T-helper 9 cell (primary cell): ENCODE measurements at places on chromosomes 7 and 10.
A peak's percentile ranks its signal among the peaks of the same experiment; 100 is the strongest.

- DNase-seq = no peak
Observed at GRCh38 chr10:94757916-94758315, 4.6 kb upstream of the CYP2C19 start.

- no peak for DNase-seq
Observed at GRCh38 chr7:73952266-73952665, 75.7 kb upstream of the ELN start.

- no peak for DNase-seq
Observed at GRCh38 chr7:121113288-121113687, 124.8 kb downstream of the CPED1 start.

DNA sequence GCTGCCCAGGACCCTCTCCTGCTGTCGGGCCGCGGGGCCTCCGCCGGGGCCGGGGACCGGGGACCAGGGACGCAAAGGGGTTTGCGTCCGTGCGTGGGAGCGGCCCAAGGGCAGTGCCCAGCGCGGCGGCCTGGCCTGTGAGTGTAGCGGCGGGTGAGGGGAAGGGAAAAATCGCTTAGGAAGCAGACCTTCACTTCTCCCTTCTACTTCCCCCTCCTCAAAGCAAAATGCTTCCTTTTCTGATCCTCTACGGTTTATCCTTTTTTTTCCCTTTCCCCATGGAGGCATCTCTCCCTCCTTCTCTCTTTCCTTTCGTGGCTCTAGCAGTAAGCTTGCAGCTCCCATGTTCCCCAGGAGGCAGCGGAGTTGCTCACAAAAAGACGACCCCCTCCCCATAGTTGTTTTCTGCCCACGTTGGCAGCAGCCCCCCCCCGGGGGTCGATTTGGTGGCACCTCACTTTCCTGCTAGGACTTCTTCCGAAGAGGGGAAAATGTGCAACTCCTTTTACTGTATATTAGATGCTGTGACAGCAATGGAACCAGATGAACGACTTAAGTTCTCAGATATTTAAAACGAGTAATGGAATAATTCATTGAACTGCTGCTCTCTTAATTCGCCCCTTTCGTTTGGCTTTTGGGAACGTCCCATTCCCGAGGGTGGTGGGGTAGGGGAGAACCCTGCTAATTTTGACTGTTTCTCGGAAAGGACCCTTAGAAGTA is 724 bp downstream of the CAPZA2 start:
- no peak for DNase-seq

DNA sequence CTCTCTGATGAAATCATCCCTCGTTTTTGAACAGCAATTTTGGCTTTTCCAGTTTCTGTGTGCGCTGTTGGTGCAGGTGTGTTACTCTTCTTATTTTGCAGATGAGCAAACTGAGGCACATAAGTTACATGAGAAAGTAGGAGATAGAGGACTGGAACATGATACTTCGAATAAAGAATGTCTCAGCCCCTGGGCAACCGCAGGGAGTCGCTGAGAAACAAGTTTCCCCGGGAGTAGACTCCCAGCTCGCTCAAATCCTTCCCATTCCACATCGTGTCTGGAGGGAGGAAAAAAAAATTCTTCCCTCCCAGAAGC is 18.0 kb downstream of the MXI1 start:
- no peak for DNase-seq

GRCh38 chr10:58755340-58755610 is 242.6 kb downstream of the BICC1 start:
- no peak for DNase-seq

DNA sequence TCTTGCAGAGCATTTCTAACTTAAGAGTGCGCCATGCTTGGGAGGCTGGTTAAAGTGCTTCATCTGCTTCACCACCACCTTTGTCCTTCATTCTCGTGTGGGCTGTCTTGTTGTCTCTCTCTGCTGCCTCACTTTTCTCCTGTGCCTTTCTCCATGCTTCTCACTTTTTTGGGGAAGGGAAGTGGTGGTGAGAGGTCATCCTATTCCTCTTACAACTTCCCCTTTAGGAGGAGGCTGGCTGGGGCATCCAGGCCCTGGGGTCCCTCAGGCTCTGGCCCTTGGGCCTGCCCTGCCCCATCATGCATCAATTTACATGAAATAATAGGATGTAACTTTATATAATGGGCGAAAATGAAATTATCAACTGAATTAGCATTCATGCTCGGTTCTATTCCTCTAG is 39.9 kb upstream of the PIP4K2A start:
- DNase-seq = no peak

GRCh38 chr7:95686109-95686508 is 86.2 kb upstream of the DYNC1I1 start:
- no peak for DNase-seq

GRCh38 chr10:33134011-33134751 is 176.2 kb upstream of the ITGB1 start:
- DNase-seq = peak; percentile 57

GRCh38 chr7:80521809-80522208 is 9.9 kb upstream of the GNAT3 start:
- DNase-seq = no peak

DNA sequence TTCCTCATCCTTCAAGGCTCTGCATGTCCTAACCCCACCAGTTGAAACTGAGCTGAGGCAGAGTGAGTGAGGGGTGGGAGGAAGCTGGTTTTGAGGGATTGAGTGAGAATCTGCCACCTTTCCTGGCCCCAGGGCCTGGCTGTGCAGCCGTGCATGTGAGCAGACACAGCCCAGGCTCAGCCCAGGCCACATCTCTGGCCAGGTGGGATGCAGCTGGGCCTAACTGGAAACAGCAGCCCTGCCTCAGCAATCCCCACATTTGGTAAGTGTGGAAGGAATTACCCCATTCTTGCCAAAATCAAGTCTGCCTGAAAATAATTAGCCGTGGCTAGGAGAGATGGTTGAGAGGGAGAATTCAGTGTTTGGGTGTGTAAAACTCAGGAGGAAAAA is 116.6 kb downstream of the NEURL1 start:
- no peak for DNase-seq

DNA sequence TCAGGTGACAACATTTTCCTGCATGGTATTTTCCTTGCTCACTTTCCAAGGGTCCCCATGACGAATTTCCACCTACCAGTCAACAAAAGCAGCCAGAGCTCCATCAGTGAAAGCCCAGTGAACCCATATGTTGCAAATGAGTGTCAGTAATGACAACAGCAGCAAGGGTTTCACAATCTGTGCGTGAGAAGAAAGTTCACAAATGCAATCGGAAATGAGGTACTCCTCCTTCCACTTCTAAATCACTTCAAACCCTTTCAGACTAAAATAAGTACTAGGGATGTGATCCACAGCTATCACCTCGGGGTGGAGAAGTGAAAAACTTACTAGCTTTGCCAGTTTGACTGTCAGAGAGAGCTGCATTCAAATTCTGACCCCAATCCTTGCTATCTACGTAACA is 55.6 kb upstream of the BET1 start:
- DNase-seq = no peak

DNA sequence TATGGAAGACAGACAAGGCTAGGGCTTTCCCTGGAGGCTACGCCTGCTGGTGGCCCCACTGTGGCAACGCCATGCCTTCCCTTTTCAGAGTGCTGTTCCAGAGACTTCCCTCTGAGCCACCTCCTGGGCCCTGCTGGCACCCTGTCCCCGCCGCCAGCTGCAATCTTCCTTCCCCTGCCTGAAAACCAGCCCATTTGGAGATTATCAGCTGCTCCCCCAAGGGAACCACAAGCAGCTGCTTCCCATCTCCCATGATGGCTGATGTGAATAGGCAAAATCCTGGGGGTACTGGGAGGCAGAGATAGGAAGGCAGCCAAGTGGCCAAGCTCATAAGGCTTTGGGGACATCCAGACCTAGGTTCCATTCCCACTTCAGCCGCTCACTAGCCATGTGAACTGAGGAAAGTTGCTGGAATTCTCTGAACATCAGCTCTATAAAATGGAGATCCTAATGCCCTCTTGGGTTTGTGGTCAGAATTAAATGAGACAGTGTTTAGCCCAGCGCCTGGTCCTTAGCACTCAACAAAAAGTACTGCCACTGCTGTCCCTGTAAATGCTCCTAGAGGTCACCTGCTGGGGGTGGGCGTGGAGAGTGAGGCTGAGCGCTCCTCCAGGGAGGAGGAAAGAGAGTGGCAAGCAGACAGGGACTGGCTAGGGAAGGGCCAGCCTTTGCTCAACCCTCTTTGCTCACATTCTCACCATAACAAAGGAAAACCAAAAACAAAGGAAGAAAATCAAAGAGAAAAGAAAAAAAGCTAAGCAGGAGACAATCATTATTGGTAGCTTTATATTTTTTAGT is 5.9 kb downstream of the TSPAN33 start:
- DNase-seq = no peak

- no peak for DNase-seq
Observed at GRCh38 chr7:75595766-75596165, 103.6 kb downstream of the SPDYE5 start.

DNA sequence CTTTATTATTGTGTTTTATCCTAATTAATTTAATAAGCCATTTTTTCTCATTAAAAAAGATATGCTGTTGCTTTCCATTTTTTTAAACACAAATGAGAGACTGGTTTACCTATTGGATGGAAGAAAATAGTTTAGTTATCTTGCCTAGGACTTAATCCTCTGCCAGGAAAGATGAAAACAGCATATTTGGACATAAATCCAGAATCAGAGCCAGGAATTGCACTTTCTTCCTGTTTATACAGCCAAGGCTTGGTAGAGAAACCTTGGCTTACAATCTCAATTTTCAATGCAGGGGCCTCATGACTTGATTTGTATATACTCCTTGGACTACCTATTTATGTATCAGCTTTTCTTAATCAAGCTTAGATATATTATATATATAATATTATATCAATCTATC is 618.8 kb upstream of the SEMA3D start:
- DNase-seq = no peak

DNA sequence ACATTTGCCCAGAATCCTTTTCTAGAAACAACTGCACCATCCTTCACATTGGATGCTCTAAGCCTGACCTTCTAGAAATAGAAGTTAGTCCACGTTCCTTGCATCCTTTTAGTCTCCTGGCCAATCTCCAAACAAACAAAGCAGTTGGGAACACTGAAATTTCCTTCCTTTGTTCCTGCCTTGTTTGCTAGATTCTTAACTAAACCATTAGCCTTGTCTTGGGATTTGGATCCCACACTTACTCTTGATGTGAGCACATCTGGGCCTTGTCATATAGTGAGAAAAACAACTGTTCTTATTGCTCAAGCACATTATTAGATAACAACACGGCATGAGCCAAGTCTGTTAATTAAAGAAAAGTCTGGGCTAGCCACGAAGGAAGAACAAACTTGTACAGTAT is 319.3 kb upstream of the GHITM start:
- DNase-seq = no peak

- no peak for DNase-seq
Observed at GRCh38 chr10:86506062-86506461, 15.5 kb downstream of the WAPL start.

DNA sequence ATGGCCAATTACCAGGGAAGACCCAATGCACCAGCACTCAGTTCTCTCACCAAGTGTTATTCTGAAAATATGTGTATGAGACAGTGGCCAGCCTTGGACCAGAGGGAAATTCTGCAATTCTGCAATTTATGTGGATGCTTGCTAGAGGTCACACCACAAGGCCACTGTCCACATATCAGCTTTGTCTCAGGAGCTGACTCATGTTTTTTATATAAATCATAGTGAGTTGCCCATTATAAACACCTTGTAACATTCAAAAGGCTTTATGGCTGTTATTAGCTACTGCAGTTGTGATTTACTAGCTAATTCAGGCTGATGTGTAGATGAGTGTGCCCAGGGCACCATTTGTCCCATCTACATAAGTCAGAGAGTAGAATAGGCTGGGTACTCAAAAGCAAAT is 649.0 kb downstream of the LRMDA start:
- no peak for DNase-seq

- no peak for DNase-seq
Observed at GRCh38 chr7:29167721-29168120, 21.4 kb upstream of the CPVL start.

- DNase-seq = no peak
Observed at GRCh38 chr10:103786020-103786419, 69.4 kb downstream of the SH3PXD2A start.

- DNase-seq = no peak
Observed at GRCh38 chr10:118544401-118544948, 51.0 kb downstream of the PRLHR start.

GRCh38 chr10:69629519-69629896 is 539 bp upstream of the FAM241B start:
- no peak for DNase-seq

DNA sequence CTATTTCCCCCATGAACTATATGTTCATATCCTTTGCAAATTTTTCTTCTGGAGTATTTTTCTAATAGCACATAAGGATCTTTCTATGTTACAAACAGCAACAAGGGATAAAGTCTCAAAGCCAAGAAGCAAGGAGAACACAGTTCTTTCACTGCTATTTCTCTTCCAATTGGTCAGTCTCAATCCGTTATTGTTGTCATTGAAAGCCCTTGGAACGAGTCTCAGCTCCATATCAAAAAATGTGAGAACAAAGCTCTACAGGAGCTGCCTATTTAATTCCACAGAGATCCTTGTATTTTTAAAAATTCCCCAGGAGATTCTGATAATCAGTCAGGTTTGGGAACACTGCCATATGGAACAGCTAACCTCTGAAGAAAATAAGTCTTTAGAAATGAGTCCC is 15.7 kb downstream of the SLC35B4 start:
- DNase-seq = no peak

GRCh38 chr7:98387544-98388226 is 13.2 kb downstream of the BAIAP2L1 start:
- DNase-seq = no peak

DNA sequence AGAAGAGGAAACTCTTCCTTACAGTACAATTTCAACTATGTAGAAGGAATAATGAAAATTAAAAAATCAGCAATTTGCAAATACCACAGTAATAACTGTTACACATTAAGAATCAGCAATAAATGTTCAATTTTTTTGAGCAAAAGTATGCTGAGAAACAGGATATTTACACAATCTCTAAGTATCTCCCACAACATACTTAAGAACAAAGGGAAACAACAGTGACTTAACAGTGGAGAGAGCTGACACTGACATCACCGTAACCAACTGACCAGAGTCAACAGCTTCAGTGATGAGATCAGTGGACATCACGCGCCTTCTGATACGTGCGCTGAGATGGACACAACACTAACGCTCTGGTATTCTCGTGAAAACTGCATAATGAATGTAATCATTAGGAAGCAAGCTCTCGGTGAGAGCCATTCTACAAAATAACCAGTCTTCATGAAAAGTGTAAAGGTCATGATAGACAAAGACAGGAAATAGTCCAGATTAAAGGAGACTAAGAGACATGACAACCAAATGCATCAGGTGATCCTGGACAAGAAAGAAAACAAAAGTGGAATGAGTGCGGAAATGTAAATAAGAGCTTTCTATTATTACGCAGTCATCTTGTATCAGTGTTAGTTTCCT is 82.6 kb downstream of the PIP4K2A start:
- no peak for DNase-seq
